ENCODE measurements at places on chromosomes 2 and 18.

DNA sequence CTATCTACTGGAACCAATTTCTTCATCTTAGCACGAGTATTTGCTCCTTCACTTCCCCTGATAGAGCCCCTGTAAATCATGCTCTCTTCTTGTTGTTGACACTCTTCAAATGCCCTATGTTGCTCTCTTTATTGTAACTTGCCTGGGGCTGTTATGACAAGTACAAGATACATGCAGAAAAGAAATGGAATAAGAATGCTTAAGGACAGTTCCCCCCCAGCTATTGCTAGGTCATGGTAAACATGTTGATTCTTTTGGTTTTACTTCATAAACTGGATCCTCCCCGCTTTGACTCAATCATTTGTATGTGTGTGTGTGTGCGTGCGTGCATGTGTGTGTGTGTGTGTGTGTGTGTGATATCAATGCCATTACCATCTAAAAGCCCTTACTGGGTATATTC is 368.5 kb upstream of the CNTNAP5 start:
- no peak for DNase-seq

DNA sequence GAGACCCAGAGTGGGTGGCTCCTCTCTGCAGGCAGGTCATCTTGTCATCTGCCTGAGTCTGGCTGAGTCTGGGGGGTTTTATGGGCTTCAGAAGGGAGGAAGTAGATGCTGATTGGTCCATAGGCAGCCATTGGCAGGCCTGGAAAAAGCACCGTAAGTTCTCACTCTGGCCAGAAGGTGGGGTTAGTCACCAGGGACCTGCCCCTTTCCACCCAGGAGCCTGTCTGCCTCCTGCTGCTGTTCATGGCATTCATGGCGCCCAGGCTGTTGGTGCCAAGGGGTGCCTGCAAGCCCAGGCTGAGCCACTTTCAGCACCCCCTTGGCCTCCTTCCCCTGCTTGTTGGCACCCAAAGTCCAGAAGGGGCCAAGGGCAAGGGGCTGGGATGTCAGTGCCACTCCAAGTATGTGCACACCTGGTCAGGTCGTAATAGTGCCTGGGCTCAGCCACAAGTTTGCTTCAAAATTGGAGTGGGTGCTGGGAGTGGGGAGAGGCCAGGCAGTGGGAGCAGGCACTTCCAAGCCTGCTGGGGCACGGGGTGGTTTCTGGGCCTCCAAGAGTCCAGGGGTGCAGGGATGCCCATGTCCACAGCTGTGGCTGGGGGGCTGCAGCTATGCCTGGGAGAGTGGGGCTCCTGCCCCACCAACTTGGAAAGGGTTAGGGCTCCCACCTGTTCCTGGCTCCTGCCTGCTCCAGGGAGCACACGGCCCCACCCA is 178.1 kb downstream of the FAM210A start:
- DNase-seq: no peak

- peak; percentile 7 for DNase-seq
These were observed 20.0 kb downstream of the MAIP1 start for GRCh38 chr2:199975273-199975895.

DNA sequence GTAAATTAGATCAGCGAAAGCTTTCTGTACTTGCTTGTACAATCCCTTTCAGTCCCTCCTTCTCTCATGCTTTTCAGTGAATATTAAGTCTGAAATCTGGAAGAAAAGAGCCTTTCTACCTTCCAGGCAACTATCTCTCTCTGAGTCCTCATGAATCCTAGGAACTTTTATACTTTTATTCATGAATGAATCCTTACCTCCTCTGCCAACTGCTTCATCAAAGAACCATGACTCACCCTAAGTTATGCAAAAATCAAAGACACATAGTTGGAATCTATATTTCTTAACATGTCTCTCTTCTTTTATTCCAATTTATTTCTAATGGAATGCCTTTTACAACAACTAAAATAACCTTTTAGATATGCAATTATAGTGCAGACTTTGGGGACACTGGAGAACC is 394.2 kb downstream of the CLIP4 start:
- no peak for DNase-seq
